Activated CD4-positive, alpha-beta T cell treated with anti-CD3 and anti-CD28 coated beads for 24 hours (primary cell): ENCODE measurements at places on chromosomes 1 and 21.

DNA sequence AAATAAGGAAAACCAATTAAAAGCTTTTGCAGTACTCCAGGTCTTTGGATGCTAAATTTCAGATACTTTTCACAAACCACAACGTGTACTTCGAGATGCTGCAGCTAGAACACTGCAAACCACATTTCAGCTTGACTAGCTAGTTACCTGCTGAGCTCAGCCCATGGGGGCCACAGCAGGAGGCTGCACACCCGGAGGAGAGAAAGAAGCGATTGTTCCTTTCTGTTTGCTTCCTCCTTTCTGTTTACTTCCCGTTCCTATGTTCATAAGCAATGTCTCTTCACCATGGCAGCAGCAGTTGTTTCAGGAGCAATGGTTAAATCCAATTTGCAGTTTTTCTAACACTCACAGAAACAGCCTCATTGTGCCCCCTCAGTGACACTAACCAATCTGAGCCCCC, 225.6 kb upstream of the FGGY start:
- no peak for DNase-seq

DNA sequence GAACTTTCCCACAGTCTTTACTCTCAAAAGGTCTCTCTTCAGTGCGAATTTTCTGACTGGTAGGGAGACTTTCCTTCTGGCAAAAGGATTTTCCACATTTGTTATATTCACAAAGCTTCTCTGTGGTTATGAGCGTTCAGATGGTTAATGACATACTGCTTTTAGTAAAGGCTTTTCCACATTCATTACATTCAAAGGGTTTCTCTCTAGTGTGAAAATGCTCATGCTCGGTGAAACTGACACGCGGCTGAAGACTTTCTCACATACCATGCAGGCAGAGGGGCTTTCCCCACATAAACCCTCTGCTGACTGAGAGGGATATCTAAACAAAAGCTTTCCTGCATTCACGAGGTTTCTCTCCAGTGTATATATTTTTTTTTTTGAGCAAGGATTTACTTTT, 9.9 kb upstream of the KLF18 start:
- no peak for DNase-seq

- DNase-seq = no peak
These were observed 118.6 kb upstream of the RAB4A start for GRCh38 chr1:229152311-229152710.

DNA sequence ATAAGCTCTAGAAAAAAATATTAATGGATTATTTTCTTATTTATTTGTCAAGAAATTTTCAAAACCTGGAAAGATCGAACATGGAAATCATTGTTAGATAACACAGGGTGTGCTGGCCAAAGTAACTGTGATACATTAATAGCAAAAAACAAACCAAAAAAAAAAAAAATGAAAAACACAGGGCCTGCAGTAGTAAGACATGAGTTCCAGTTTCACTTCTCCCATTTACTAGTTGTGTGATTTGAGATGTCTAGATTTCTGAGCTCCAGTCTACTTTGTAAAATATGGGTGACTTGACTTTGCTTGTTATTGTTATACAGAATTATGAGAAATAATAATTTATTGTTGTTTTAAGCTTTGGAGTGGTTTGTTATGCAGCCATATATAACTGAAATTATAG, 13.6 kb downstream of the FAM177B start:
- no peak for DNase-seq
